A673 (cell line): ENCODE measurements at places on chromosomes 4 and X. TPM values are rescaled to one million over a fixed set of nuclear protein-coding genes. Genes with fewer than 3 reads are reported as not detected.

The ASB11 gene
- 0.44 and 0.62 TPM in 2 replicates for total RNA-seq

- DNase-seq, result peak; percentile 67
These were observed 4.0 kb downstream of the NUDT10 start for GRCh38 chrX:51336584-51336983.

The TLL1 gene
- 13.1 and 14.3 TPM in 2 replicates for total RNA-seq

The RRH gene
- 0.28 and 0.47 TPM in 2 replicates for total RNA-seq

GRCh38 chrX:84240848-84241565, 53.0 kb upstream of the RPS6KA6 start:
- no peak for DNase-seq

The XK gene
- 0.30 and 0.74 TPM in 2 replicates for total RNA-seq

The XAGE1A gene
- total RNA-seq, result 36.9 and 52.5 TPM in 2 replicates

DNA sequence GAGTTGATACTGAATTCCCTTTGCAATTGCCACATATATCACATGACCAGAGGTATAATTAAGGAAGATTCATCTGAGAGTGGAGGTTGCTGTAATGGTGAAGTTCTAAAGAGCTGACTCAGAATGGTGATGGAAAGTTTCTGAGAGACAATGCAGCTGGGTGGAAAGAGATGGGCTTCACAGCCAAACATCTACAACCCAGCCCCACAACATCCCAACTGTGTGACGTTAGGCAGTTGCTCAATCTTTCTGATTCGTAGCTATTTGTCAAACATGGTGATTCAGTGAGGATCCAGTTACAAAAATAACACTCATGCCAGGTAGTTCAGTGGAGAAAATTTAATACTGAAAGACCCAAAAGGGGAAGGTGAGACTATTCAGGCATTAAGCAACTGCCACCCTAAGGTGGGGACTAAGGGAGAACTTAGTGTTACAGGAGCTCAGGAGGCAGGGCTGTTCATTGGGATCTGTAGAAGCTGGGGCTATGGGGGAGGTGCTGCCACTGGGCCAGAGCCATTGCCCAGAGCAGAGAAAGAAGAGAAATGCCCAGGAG, 6.9 kb upstream of the AFF1 start:
- DNase-seq, result no peak

The TCEAL9 gene
- 48.6 and 49.7 TPM in 2 replicates for total RNA-seq

DNA sequence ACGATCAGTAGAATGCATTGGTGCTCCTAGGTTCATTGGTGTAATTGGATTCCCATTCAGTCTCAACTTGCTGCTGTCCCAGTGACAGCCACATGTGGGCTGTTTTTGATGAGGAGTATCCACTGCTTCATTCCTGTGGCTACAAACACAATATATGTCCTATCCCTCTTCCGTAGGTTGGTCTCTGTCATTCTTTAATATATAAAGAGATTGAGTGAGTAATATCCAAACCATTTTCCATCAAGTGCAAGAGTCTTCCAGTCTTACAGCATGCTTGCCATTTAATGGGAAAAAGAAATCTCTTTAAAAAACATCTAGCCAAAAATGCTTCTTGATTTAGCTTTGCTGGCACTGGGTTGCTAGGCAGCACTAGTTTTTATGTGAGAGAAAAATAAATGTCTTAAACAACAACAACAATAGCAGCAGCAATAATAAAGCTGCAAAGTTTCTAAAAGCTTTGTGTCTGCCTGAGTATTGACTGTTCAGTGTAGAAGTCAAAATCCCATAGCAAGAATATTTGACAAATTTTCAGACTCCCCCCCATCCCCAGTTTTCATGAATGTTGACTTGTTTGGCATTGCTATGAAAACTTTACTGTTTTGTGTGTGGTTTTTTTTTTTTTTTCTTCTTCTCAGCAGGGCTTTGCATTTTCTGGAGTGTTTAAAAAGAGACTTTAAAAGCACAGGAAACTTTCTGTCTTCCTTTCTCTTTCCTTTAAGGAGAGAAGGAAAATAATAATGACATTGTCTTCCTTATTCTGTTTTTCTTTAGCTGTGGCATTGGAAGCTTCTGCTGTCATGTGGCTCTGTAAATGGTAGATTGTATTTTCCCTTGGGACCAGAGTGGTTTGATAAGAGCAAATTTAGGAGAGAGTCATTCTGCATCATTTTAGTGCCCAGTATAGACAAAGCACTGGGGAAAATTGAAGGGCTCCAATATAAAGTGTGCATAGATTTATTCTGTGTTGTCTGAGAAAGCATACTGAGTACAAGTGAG, 244.3 kb downstream of the ARHGAP10 start:
- DNase-seq, result no peak

- peak; percentile 69 for DNase-seq
These were observed 12.7 kb downstream of the TKTL1 start for GRCh38 chrX:154308108-154308946.

The VCX gene
- total RNA-seq, result not detected in 2 replicates

DNA sequence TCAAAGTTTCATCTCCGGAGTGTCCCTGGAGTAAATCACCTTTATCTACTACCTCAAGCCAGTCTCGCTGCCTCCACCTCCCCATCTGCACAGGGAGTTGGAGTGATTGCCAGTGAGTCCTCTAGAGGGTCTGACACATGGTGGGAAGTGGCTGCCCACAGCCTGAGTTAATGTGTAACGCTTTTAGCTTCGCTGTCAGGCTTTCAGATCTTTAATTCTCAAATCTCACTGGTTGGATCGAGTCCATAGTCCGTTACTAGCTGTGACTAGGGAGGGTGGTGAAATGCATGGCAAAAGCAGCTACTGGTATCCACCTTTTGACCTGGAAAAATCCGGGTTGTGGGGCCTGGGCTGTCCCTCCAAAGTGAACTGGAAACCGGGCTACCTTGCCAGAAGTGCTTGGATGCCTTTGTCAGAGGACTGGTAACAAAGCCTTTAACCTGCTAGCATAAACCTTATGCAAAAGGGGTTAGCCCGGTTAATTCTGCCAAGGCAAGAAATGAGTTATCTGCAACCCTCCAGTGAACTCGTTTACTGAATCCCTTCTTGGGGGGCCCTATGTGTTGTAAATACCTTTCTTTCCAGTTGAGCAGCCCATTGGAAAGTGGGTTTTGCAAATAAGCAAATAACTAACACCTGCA, 5.1 kb upstream of the WDR1 start:
- no peak for DNase-seq

DNA sequence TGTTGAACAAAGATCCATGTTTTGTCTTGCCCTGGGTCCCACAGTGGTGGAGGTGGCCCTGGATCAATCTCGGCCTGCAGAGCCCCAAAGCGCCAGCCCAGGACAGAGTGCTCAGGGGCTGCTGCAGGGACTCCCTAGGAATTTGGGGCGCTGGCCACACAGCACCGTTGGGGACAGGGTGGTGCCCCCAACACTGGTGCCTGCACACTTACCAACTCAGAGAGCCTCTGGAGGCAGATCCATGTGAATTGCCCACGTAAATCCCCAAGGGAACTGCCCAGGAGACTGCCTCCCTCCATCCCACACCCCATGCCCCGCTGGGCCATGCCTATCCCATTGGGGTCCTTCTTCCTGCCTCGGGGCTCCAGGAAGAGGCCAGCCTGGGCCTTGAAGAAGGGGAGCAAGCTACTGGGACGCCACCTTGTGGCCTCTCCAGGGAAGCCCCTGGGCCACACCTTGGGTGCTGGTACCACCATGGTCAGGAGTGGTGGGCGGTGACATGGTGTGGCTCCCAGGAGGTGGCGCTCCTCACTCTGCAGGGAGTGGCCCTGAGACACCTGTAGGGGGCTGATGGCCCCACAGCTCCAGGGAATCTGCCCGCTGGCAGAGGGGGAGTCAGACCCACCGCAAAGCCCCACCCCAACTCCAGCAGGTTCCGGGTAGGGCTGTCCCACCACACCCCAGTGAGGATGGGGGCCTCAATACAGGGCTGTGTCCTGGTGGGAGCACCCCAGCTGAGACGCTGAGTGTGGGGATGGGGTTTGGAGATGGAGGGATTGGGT, 22.8 kb downstream of the CFAP99 start:
- peak; percentile 88 for DNase-seq

GRCh38 chr4:77989968-77990367, 67.2 kb upstream of the FRAS1 start:
- no peak for DNase-seq

DNA sequence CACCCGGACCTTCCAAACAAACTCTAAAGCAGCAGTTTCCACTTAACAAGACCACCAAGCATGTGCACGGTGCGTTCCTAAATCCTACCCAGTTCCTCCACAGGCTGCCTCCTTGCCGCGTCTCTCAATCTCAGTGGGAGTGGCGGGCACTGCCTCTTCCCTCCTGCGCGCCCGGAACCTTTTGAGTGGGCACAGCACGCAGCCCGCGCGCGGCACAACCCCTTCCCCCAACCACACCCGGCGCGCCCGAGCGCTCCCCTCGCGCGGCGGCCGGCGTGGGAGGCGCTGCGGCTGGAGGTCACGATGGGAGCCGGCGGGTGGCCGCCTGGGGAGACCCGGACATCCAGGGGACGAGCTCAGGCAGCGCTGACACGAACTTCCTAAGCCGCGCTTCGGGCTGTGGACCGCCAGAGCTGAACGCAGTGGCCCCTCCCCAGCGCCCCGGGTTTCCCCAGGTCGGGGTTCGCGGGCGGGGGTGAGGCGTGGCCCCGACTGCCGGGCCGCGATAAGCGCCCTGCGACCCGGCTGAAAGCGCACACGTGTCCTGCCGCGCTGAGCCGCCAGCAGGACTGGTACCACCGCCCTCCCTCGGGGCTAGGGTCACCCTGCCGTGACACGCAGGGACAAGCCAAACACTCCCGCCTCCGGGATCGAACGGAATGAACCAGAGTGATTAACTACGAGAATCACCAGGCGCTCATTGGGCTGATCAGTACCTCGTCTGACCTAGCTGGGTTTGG, at the start of gene ABCG2:
Gene ABCG2, minus strand, starts transcription at position 151 of the 740 bp plus-strand sequence. CDS start 18,644 bp downstream, outside the sequence.
- peak; percentile 37 for DNase-seq

The CXCL5 gene
- total RNA-seq, result not detected in 2 replicates

The CLNK gene
- not detected in 2 replicates for total RNA-seq

DNA sequence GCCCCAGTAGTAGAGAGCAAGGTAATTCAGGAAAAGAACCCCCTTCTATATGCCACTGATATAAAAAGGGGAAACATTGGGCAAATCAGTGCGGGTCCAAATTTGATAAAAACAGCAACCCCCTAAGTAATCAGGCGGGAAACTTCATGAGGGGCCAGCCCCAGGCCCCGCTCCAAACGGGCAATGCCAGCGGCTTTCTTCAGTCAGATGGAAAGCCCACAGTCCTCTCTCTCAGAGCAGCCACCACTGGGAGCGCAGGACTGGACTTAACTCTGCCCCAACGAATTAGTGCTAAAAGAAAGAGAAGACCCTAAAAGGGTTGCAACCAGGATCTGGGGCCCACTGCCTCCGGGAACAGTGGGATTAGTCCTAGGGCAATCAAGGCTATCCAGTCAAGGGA, 9.9 kb downstream of the MAGEA11 start:
- DNase-seq, result no peak

DNA sequence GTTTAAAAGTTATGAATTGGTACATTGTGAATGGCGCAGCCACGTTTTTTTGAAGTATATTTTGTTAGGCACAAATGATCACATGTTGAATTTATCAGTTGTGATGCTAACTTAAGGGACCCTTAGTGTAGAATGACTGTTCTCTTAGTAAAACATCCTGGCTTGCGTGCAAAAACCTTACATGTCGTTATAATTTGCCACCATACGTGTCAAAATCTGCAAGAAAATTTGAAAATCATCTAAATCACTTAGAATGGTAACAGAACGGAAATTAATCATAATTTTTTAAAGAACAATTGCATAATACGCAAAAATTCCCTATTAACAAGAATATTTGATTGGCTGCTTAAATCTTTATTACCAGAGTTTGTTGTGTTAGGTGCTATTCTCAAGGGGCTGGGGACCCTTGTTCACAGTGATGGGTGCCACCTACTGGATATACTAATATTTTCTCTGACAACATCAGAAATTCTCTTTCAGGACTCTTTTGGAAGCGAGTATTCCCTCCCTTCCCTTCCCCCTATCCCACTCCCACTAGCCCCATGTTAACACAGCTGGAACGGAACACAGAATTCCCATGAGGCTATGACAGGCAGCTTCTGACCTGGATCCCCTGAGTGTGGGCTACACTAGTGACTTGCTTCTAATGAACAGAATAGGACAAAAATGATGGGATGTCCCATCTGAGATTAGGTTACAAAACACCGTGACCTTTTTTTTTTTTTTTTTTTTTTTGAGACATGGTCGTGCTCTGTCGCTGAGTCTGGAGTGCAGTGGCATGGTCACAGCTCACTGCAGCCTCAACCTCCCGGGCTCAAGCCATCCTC, 71.8 kb downstream of the SUPT20HL2 start:
- peak; percentile 80 for DNase-seq

The NR3C2 gene
- total RNA-seq, result 1.6 and 2.2 TPM in 2 replicates

DNA sequence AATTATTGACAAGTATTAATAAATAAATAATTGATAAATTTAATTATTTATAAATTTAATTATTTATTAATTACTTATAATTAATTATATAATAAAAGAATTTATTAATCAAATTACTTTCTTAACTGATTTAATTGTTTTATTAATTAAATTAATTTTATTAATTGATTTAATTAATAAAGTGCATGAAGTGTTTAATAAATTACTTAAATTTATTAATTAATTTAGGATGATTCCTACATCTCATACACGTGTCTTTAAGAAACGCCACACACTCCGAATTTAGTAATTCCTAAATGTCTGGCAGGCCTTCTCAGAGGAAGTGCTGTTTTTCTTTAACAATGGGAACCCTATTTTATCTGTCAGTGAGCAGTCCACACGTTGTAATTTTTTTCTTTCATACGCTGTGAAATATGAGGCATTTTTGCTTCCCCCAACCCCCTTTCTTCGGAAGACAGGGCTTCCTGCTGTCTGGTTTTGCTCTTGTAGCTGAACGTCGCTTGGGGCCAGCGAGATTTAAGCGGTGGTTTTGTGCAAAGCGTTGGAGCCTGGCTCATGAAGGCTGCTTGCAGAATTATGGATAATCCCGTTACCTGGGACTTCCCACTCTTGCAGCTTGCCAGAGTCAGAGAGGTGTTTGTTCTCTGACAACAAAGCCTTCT, 46.8 kb downstream of the CRLF2 start:
- peak; percentile 76 for DNase-seq

- DNase-seq, result no peak
These were observed 4.7 kb upstream of the ASMT start for GRCh38 chrX:1610166-1610565.

DNA sequence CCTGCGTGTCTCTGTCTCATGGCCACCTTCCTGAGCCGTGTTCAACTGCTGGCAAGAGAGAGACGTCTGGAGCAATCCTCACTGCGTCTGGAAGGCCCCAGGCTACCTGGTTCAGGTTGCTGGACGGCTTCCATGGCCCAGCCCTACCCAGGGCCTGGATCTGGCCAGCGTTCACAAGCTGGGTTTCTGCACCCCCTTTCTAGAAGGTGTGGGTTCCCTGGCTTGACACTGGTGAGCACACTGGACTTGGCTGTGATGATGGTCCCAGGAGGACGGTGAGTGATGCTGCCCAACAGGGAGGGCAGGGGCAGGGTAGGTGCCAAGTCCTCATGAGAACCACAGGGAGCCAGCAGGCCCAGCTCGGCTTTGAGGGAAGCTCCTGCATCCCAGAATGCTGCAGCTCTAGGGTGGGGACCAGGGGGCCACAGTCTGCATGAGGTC, 63.4 kb downstream of the HTRA3 start:
- no peak for DNase-seq

The DCX gene
- not detected in 2 replicates for total RNA-seq

The SATL1 gene
- 0.13 and 0.24 TPM in 2 replicates for total RNA-seq

GRCh38 chr4:57605376-57605775, 495.2 kb upstream of the IGFBP7 start:
- no peak for DNase-seq
